ENCODE measurements at places on chromosomes 4 and X. TPM values are rescaled to one million over a fixed set of nuclear protein-coding genes. Genes with fewer than 3 reads are reported as not detected.

The RNF128 gene
- total RNA-seq = 1.6 TPM

The MYL5 gene
- 26.9 TPM for total RNA-seq

The AKAP4 gene
- not detected for total RNA-seq

The ADRA2C gene
- total RNA-seq = 1.4 TPM

The CYBB gene
- not detected for total RNA-seq

The SRPX2 gene
- total RNA-seq = 70.9 TPM

The MTMR8 gene
- not detected for total RNA-seq

The RIBC1 gene
- total RNA-seq = 0.68 TPM

The INPP4B gene
- total RNA-seq = 20.2 TPM

The SSX2B gene
- not detected for total RNA-seq

The GLRA2 gene
- total RNA-seq = not detected

The OCRL gene
- 10.9 TPM for total RNA-seq

The ARMCX1 gene
- 57.7 TPM for total RNA-seq

The USP38 gene
- 15.5 TPM for total RNA-seq

The AMBN gene
- total RNA-seq = not detected

The LIMCH1 gene
- total RNA-seq = 77.9 TPM

The FABP2 gene
- not detected for total RNA-seq

The CXCL8 gene
- total RNA-seq = not detected

The C4orf50 gene
- total RNA-seq = not detected

The TMSB15B gene
- total RNA-seq = 5.7 TPM

The SOD3 gene
- 66.9 TPM for total RNA-seq

The ADGRG2 gene
- not detected for total RNA-seq

The TMEM144 gene
- total RNA-seq = 3.1 TPM

The MAPK10 gene
- total RNA-seq = 10.2 TPM

The ENPEP gene
- 0.08 TPM for total RNA-seq

The ADGRG4 gene
- not detected for total RNA-seq

The GLRB gene
- 4.5 TPM for total RNA-seq

The ABCG2 gene
- 3.4 TPM for total RNA-seq

The CT45A3 gene
- total RNA-seq = not detected

The CUL4B gene
- 10.1 TPM for total RNA-seq

The XAGE1A gene
- not detected for total RNA-seq

The BMP3 gene
- under 0.01 TPM for total RNA-seq

The GAGE12J gene
- total RNA-seq = not detected

The PABPC4L gene
- total RNA-seq = 1.6 TPM

The SPANXA1 gene
- not detected for total RNA-seq

The TENM3 gene
- total RNA-seq = 0.08 TPM

The SPANXN4 gene
- total RNA-seq = not detected

The TCEANC gene
- total RNA-seq = 1.8 TPM

The SOX3 gene
- total RNA-seq = not detected

The CPZ gene
- total RNA-seq = 33.7 TPM

The PCDH10 gene
- total RNA-seq = 0.12 TPM

The NCAPG gene
- total RNA-seq = 1.5 TPM

The SMAD1 gene
- total RNA-seq = 7.4 TPM

The CNGA1 gene
- not detected for total RNA-seq

The MGAT4D gene
- not detected for total RNA-seq

The PDE5A gene
- total RNA-seq = 2.7 TPM

The RBMXL3 gene
- not detected for total RNA-seq

The USP51 gene
- total RNA-seq = 0.30 TPM

The SMIM43 gene
- total RNA-seq = 0.23 TPM

The TMEM35A gene
- total RNA-seq = 13.2 TPM

The PCDH18 gene
- total RNA-seq = 33.4 TPM

The MSX1 gene
- 1.9 TPM for total RNA-seq

The MRFAP1L1 gene
- total RNA-seq = 60.1 TPM

The MAP3K15 gene
- total RNA-seq = not detected

The PGAM4 gene
- not detected for total RNA-seq

The XK gene
- 0.15 TPM for total RNA-seq

The CSN1S1 gene
- not detected for total RNA-seq

The NAP1L3 gene
- total RNA-seq = 10.3 TPM

The CT47C1 gene
- not detected for total RNA-seq

Measured in smooth muscle cell of the coronary artery (primary cell).